ENCODE measurements at places on chromosomes 16 and 17.

GRCh38 chr17:45228763-45229539, 7.3 kb downstream of the FMNL1 start:
- peak; percentile 60 for DNase-seq

DNA sequence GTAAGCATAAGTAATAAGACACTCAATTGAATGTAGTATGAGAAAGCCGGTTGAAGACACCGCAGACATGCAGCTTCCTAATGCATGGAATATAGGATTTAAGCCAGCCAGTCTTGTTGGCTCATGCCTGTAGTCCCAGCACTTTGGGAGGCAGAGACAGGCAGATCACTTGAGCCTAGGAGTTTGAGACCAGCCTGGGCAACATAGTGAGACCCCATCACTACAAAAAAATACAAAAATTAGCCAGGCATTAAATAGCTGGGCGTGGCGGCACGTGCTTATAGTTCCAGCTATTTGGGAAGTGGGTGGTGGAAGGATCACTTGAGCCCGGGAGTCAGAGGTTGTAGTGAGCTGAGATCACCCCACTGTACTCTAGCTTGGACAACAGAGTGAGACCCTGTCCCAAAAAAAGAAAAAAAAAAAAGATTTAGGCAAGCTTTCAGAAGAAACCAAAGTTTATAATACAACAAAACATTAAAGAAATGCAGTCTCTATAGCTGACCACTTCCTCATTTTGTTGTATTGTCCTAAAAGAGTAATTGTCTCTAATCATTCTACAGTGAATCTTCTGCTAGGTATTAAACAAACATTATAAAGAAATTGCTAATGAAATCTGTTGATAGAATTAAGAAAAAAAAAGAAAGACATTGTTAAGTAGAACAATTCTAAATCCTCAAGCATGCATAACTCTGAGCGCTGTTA, 68.6 kb upstream of the KIFC3 start:
- no peak for DNase-seq

DNA sequence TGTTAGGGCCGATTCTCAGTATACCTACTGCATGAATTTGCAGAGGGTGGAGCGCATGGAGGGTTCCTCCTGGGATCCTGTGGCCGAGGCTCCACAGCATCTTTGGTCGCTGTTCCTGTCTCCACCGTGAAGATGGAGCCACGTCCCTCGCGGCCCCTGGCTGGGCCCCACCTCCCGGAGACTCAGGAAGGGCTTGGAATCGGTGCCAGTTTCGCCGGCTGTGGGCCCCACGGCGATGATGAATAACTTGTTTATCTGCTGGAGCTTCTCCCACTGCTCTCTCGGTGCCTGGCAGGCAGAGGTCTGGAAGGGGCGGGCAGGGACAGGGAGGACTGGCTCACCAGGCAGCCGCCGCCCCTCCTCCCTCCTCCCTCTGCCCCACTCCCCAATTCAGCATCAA, 8.1 kb downstream of the SLC5A11 start:
- DNase-seq: no peak

DNA sequence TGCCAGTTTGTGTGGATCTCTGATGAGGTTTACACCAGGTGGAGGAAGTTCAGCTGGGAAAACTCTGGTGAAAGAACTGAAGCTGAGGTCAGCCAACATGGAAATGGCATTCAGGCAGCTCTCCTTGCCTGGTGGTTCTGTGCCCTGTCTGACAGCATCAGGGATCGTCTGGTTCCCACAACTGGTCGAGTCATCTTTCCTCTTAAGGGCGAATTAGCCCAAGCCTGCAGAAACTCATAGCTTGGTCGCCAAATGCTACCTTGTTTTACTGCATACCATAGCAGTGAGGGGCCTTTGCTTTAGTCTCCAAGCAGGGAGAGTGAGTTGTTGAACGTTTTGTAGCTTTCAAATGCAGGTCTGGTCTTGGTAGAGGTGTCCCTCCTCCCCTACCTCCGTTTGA, 7.2 kb downstream of the PLCG2 start:
- no peak for DNase-seq

DNA sequence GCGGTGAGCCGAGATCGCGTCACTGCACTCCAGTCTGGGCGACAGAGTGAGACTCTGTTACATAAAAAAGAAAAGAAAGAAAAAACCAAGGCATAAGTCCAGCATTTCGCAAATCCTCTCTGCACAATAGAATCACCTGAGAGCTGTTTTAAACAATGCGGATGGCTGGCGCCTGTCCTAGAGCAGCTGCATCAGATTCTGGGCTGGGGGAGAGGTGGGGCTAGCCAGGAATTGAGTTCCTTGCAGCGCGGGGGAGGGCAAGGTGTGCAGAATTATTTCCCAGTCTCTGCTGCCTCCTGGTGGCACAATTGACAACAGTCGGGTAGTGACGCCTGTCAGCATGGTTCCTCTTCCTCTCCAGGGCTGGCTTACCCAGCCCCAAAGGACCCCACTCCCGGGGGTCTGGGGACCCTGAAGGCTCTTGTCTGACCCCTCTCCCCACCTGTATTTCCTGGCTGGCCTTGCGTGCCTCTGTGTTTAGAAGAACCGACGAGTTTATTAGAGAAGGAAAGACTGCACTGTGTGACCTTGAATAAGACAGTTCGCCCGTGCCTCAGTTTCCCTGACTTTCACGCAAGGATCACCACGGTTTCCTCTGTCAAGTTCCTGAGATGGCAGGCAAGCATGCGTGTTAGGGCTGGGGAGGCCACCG, 41.1 kb upstream of the PLCG2 start:
- peak; percentile 89 for DNase-seq

- no peak for DNase-seq
Observed at GRCh38 chr16:15879255-15879811, 9.1 kb downstream of the CEP20 start.

DNA sequence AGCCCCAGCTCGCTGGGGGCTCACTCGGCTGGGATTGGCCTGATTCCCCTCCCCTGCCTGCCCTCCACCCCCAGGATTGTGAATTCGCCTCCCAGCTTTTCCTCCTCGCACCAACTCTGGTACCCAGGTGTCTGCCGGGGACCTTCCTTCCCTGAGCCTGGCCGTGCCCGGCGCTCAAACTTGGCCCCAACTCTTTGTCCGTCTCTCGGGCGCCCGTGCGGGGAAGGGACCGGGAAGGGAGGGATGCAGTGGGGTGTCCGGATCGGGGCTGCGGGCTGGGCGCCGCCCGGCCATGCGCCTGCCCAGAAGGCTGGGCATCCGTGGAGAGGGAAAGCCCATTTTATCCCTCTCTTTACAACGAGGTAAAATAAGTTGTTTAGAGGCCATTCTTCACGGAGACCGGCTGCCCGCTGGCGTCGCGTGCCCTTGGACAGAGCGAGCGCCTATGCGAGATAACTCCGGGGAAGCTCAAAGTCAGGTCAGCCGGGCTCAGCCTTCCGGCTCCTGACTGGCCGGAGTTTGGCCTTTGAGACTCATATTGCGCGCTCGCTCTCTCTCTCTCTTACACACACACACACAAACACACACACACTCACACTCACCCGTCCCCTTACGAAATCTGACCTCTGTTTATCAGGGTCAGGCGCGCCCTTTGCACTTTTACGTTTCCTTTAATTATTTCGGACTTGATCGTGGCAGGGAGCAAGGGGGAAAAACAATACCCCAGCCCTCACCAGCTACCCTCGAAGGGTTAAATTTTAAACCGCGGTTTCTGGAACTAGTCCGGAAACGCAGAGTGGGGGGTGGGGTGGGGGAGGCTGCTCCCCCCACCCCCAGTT, 774 bp upstream of the MAF start:
- peak; percentile 77 for DNase-seq

DNA sequence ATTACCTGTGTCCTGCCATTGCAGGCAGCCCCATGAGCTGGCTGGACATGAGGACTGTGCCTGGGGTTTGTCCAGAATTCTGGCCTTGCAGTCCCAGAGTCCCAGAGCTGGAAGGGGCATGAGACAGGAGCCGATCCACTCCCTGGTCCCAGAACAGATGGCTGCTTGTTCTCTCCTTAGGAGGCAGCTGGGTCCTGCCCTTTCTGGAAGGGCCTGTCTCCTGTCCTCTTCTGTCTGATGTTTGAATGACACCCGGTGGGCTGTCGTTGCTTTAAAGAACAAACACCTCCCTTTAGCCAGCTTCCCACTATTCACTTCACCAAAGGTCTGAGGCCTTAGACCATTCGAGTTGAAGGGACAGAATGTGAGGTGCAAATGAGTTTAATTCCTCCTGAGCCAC, 63.8 kb downstream of the RAP1GAP2 start:
- no peak for DNase-seq

GRCh38 chr17:74960570-74961342, 11.8 kb downstream of the HID1 start:
- DNase-seq: no peak

GRCh38 chr16:60945225-60945624, 1091.0 kb downstream of the CDH8 start:
- DNase-seq: peak; percentile 45

GRCh38 chr16:21611198-21611555, 11.8 kb downstream of the METTL9 start:
- no peak for DNase-seq

- no peak for DNase-seq
Observed at GRCh38 chr17:4518901-4519300, 20.2 kb downstream of the SPNS2 start.

DNA sequence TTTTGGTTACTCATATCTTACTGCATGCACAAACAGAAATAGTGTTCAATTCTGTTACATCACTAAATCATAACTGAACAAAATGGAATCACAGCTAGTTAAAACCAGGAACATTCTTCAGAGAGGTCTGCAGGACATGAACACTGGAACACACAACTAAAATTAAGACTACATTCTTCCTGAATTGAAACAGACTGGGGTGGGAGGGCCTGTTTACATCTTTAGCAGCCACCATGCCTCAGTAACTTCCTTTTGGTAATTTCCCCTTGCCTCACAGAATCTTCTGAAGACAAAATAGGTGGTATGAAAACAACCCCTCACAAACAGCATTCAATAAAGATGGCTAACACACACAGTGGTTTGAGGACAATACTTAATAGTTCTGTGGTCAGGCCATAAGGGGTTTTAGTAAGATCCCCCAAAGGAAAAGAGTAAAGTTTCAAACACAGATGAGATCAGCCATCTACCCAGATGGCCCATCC, 6.5 kb downstream of the MARF1 start:
- no peak for DNase-seq

DNA sequence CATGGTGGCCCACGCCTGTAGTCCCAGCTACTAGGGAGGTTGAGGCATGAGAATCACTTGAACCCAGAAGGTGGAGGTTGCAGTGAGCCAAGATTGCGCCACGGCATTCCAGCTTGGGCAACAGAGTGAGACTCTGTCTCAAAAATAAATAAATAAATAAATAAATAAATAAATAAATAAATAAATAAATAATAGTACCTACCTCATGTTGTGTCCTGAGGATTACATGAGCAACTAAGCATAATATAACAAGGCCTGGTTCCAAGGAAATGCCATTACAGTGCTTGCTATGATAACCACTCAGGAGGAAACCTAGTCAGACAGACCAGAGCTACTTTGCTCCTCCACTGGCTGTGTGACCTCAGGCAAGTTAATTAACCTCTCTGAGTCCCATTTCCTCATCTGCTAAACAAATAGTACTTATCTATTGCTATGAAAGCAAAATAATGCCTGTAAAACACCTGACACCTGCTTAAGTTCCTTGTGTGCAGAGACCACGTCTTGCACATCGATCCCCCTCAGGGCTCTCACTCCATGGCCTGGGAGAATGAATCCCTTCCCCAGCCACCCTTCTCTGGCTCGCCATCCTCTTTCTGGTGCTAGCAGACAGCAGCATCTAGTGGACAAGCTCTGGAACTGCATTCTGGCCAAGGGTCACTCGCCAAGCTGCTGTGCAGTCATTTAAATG, 7.5 kb downstream of the EPOP start:
- DNase-seq: peak; percentile 77

- no peak for DNase-seq
Observed at GRCh38 chr16:89219365-89219764, 1.9 kb downstream of the ZNF778 start.

DNA sequence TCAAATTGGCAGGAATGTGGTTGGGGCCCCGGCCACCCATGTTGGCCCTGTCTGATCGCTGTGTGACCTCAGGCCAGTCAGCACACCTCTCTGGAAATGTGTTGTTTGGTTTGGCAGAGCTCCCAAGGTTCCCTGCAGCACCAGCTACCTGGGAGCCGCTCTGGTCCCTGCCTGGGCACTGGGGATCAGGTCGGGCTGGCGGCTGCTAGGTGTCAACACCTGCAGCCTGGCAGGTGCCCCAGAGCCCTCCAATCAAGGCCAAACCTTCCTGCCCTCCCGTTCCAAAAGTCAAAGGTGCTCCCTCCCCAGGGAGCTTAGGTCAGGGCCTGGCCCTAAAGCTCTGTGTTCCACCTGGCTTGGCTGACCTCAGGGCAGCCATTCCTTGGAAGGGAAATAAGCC, 55.9 kb downstream of the ZDHHC7 start:
- no peak for DNase-seq

DNA sequence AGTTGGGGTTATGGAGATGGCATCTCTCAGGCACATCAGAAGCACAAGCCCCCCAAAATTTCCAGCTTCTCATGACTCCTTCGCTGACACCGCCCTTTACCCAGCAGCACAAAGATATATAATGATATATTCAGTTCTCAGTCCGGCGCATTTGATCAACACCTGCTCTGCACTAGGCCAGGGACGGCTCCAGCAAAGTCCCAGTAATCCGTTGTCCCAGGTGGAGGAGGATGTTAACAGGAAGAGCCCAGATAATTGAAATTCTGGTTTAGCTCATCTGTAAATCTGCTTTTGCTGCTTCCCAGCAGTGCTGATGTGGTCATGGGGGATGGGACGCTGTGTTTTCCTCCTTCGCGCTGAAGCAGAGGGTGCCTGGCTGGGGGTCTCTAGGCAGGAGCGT, 131.5 kb downstream of the OR1D5 start:
- DNase-seq: no peak

DNA sequence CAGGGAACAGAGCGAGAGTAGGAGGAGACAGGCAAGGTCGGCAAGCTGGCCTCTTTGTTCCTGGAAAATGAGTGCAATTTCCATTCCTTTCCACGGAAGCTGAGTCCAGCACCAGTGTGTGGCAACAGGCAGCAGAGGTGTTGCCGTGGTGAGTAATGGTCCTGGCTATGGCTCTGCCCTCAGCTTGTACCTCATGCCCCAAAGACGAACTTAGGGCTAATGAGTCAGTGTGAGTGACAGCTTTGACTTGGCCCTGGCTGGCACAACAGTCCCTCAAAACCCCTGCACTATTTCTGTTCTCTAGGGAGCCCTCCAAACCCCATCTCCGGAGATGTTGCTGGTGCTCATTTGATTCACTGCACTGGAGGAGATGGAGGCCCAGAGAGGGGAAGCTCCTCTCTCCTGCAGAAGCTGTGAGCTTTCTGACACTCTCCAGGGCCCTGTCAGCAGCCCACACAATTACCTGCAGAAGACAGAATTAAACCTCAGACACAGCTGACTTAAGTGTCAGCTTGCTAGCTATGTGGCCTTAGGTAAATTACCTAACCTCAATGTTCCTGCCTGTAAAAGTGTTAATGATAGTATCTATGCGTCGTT, 129.9 kb downstream of the TMEM132E start:
- no peak for DNase-seq

DNA sequence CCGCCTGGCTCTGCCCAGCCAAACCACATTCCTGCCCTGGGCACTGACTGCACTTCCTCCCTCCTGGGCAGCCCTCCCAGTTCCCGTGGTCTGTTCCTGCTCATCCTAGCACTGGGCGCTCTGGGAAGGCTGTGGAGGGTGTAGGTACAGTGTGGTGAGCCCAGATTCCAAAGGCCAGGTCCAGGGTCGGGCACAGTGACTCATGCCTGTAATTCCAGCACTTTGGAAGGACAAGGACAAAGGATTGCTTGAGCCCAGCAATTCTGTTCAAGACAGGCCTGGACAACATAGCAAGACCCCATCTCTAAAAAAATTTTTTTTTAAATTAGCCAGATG, 30.6 kb downstream of the C16orf74 start:
- no peak for DNase-seq

- DNase-seq: no peak
Observed at GRCh38 chr16:13426269-13426668, 493.7 kb upstream of the ERCC4 start.

GRCh38 chr16:86968866-86969265, 348.3 kb downstream of the C16orf95 start:
- no peak for DNase-seq
